ENCODE measurements at places on chromosomes 6 and 20.

- no peak for DNase-seq
These were observed 87.1 kb downstream of the TRMT6 start for GRCh38 chr20:5863040-5863833.

- no peak for DNase-seq
These were observed 40.9 kb downstream of the PDYN start for GRCh38 chr20:1952737-1953530.

DNA sequence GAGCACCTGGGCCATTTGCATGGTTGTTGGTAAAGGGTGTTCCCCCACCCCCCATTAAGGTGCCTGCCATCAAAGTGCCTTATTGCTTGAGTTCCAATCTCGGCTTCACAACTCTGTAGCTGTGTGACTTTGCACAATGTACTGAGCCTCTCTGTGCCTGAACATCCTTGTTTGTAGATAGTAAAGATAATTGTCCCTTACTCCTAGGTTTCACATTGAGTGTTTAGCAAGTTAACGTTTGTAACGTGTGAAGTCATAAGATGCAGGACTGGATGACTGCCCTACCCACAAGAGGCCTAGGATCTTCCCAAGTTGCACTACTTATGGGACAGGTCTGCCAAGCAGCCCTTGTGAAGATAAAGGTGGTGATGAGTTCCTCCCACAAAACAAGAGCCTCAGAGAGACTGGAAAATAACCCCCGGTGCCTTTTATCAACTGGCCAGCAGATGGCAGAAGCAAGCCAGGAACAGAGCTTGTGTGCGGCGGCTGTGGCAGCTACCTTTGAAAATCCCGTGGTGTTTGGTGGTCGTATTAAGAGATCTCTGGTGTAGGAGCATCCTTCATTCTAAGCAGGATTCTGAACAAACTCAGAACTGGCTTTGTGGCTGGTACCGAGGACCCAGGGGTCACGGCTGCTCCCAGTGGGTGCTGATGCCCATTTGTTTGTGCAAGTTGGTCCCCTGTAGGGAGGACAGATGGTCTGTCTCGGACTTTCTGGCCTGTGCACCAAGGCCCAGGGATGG, 99.1 kb downstream of the CDH26 start:
- DNase-seq: no peak

DNA sequence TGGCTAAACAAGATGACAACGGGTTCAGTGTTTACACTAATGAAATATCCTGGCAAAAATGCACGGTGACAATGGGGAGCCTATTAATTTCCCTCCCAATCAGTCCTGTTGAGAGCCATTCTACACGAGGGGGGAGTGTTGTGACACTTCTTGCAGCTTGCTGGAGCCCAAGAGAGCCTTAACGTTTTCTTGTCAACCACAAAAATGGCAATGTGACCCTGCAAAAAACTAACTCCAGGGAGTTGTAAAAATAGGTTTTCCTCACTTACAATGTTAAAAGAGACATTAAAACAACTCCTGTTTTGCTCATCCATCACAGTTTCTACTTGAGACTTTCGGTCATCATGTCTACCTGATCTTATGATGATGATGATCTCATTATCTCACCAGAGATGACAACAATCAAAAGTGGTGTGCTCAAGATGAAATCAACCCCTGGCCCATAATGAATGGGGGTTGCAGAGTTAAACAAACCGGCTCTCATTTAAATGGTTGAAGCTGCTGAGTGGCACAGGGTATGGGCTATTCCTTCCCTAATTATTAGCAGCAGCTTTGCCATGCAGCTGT, 57.9 kb downstream of the GJA10 start:
- DNase-seq: no peak

- no peak for DNase-seq
These were observed 91.5 kb downstream of the HIVEP2 start for GRCh38 chr6:142853244-142854180.

- DNase-seq: no peak
These were observed 9.2 kb downstream of the SMIM28 start for GRCh38 chr6:138386897-138387296.

GRCh38 chr6:78397499-78397898, 469.9 kb upstream of the IRAK1BP1 start:
- DNase-seq: no peak

GRCh38 chr20:37383229-37383989, 37.5 kb downstream of the SRC start:
- DNase-seq: no peak
